Kidney (tissue), 22 donors: ENCODE measurements at places on chromosomes 5 and 9.

- H3K36me3 ChIP-seq, result no peaks in the 10 kb centered on the region
- no peak overlapping the region for H3K4me3 ChIP-seq
- no peaks in the 10 kb centered on the region for H3K27me3 ChIP-seq
- H3K27ac ChIP-seq, result no peak overlapping the region
Observed at GRCh38 chr5:32834251-32834650, 123.1 kb downstream of the NPR3 start.

- DNase-seq, result no peak
- no peaks in the 10 kb centered on the region for H3K4me1 ChIP-seq
- no peak overlapping the region for H3K27ac ChIP-seq
- H3K27me3 ChIP-seq, result no peaks in the 10 kb centered on the region
- no peak overlapping the region for H3K4me3 ChIP-seq
- H3K36me3 ChIP-seq, result no peaks in the 10 kb centered on the region
Observed at GRCh38 chr5:58860680-58861079, 277.8 kb downstream of the RAB3C start.

GRCh38 chr5:33827018-33827707 is 64.6 kb downstream of the ADAMTS12 start:
- H3K27ac ChIP-seq, result no peak overlapping the region
- no peaks in the 10 kb centered on the region for H3K36me3 ChIP-seq
- no peak for DNase-seq
- no peak overlapping the region for H3K4me3 ChIP-seq
- H3K4me1 ChIP-seq, result peaks cover 7% of the 10 kb centered on the region

GRCh38 chr5:97009212-97009898 is 73.5 kb downstream of the LNPEP start:
- no peaks in the 10 kb centered on the region for H3K4me1 ChIP-seq
- H3K27ac ChIP-seq, result no peak overlapping the region
- DNase-seq, result no peak
- H3K27me3 ChIP-seq, result no peaks in the 10 kb centered on the region
- no peaks in the 10 kb centered on the region for H3K36me3 ChIP-seq

DNA sequence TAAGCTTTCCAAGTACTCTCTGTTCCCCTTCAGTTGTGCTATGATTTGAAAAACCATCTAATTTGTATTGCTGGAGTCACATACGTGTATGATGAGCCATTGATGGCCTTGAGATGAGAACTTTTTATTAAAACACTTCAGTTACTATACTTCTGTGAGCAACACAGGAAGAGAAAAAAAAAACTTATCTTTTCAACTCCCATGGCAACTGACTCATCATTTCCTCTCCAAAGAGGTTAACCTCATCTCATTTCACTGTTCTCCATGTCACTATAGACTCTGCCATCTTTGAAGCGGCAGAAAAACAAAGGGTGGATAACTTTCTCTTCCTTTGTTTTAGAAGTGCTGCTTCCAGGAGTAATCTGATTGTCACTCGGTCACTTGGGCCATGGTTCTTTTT is 104.3 kb upstream of the PCSK1 start:
- H3K27ac ChIP-seq, result no peak overlapping the region
- no peaks in the 10 kb centered on the region for H3K36me3 ChIP-seq
- no peak for DNase-seq
- no peaks in the 10 kb centered on the region for H3K4me1 ChIP-seq

- no peaks in the 10 kb centered on the region for H3K27me3 ChIP-seq
- H3K27ac ChIP-seq, result peak overlapping the region; percentile 1
- H3K36me3 ChIP-seq, result no peaks in the 10 kb centered on the region
- DNase-seq, result no peak
- no peaks in the 10 kb centered on the region for H3K4me1 ChIP-seq
Observed at GRCh38 chr5:32027093-32027716, 146.9 kb downstream of the GOLPH3 start.

DNA sequence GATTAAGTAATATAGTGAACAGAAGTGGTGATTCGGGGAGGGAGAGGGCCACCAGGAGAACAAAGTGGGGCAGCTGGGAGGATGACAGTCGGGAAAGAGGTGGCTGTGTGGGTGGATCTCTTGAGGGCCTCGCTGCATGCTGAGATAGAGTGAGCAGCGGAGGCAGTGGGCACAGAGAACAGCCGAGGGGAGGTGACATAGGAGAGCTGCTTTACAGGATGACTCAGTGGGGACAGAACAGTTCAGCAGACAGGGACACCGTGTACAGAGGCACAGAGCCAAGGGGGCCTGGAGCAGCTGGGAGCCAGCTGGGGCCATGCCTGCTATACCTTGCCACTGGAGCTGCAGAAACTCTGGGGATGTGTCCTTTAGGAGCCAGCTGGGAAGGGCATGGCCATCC is 273.9 kb downstream of the GADD45G start:
- H3K27me3 ChIP-seq, result no peaks in the 10 kb centered on the region
- H3K4me1 ChIP-seq, result peaks cover 11% of the 10 kb centered on the region
- no peak overlapping the region for H3K27ac ChIP-seq
- DNase-seq, result no peak
- H3K36me3 ChIP-seq, result no peaks in the 10 kb centered on the region
